ENCODE measurements at places on chromosomes 4 and X.

DNA sequence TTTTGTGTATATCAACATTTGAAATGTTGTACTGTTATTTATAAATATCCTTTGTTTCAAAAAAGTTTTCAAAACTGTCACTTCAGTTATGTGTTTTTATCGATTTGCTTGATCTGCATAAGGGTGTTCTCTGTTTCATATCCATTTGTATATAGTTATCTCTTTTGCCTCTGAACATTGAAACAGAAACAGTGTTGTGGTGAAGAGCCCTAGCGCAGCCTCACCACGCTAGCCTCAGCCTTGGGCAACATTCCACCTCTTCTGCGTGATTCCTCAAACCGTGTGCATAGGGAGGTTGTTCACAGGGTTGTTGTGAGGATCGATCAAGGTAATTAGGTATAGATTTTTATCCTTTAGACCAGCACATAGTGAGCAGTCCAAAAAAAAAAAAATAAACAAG lies 287.0 kb upstream of the GALNT7 start:
- no peak for DNase-seq

- no peak for DNase-seq
Observed at GRCh38 chr4:110869862-110870572, 247.1 kb upstream of the PITX2 start.

DNA sequence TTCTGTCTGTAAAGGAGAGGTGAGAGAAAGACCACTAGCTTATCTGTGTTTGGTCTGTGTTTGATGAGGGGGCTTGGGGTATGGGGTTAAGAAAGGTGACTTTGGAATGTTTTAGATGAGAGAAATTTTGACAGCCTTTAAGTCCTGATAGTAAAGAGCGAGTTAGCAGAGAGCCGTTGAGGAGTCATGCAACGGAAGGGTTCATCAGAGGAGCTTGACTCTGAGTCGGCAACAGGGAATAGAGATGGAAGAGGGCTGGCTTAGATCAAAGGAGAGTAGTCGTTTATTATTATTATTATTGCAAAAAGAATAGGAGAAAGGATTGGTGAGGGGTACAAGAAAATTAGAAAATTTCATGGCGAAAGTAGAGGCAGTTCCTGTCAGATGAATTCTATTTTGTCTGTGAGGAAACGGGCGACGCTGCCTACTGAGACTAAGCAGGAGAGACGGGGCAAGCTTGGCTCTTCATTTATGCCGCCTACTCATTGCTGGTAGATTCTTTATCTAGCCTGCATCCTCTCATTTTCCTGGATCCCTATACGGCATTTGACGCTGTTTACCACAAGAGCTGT lies 473 bp upstream of the VAMP7 start:
- no peak for DNase-seq

GRCh38 chr4:77203380-77204197 lies 46.6 kb downstream of the CCNG2 start:
- peak; percentile 74 for DNase-seq

GRCh38 chr4:72418458-72418857 lies 150.6 kb downstream of the ADAMTS3 start:
- peak; percentile 71 for DNase-seq

GRCh38 chr4:54384563-54384962 lies 155.5 kb downstream of the PDGFRA start:
- DNase-seq, result no peak

GRCh38 chrX:63101879-63102620 lies 249.1 kb downstream of the SPIN4 start:
- no peak for DNase-seq

DNA sequence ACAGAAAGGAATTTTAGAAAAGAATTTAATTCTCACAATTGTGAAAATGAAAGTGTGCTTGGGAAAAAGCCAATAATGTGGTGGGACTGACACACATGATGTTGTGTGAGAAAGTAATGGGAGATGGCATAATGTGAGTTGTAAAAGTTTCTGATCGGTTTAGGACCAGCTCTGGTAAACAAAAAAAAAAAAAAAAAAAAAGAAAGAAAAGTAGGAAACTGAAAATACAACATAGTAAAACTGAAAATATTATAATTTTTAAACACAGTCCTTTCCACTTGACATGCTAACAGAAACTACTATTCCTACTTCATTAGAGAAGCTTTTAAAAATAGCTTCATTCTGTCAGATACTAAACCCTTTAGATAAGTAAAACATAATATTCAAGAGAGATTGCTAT lies 28.2 kb downstream of the RAP1GDS1 start:
- no peak for DNase-seq

DNA sequence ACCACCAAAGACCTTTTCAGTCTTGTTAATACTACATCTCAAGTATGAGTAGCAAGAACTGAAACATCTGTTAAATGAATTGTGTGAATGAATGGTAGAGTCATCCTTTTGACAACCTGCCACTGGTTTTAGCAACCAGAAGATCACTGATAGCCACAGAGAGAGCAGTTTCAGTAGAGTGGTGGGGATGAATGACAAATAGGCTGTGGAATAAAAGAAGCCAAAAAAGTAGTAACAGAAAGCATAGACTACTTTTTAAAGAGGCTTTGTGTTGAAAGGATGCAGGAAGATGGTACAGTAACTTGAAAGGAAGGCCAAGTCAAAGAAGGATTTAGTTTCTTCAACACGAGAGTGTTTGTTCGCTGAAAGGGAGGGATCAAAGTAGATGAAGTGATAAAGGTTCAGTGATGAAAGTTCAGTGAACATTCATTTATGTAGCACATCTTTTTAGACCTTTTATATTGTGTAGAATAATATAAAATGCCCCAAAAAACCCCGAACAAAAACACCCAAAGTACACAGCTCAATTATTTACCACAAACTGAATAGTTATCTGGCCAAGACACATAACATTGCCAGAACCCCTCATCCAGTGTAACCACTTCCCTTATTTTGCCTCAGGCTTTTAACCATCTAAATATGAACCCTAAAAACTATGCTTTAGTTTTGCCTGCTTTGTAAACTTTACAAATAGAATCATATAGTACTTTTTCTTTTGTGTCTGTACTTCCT lies 40.1 kb upstream of the EIF1AX start:
- no peak for DNase-seq

GRCh38 chr4:104589264-104589868 lies 94.7 kb upstream of the CXXC4 start:
- DNase-seq, result no peak

- no peak for DNase-seq
Observed at GRCh38 chr4:90498175-90498574, 371.0 kb downstream of the CCSER1 start.

GRCh38 chrX:96481831-96482230 lies 202.8 kb upstream of the DIAPH2 start:
- DNase-seq, result no peak

GRCh38 chr4:32148111-32148666 lies 1428.0 kb downstream of the PCDH7 start:
- no peak for DNase-seq

GRCh38 chr4:8180310-8181093 lies 18.6 kb upstream of the SH3TC1 start:
- no peak for DNase-seq

DNA sequence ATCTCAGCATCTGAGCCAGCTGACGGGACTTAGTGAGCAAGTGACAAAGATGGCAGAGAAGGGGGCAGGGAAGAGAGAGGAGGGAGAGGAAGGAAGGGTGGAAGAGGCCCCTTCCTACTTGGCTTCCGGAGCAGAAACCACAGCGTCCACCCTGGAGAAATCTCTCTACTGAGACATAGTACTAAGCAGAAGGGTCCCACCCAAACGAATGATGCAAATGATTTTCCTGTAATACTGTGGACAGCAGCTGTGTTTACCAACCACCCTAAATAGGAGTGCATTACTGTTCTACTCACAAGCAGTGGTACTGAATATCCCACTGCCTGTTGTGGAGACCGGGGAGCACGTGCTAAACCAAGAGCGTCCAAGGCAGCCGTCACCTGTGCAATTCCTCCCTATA lies 29.4 kb downstream of the DTHD1 start:
- no peak for DNase-seq

GRCh38 chr4:122716825-122717448 lies 15.6 kb upstream of the BBS12 start:
- DNase-seq, result no peak

- DNase-seq, result no peak
Observed at GRCh38 chr4:83361416-83362103, 26.9 kb upstream of the HPSE start.

GRCh38 chr4:123386609-123387008 lies 10.0 kb upstream of the SPRY1 start:
- no peak for DNase-seq

GRCh38 chrX:9110808-9111207 lies 76.9 kb upstream of the FAM9B start:
- DNase-seq, result no peak

- no peak for DNase-seq
Observed at GRCh38 chr4:24287096-24287495, 297.3 kb downstream of the DHX15 start.

DNA sequence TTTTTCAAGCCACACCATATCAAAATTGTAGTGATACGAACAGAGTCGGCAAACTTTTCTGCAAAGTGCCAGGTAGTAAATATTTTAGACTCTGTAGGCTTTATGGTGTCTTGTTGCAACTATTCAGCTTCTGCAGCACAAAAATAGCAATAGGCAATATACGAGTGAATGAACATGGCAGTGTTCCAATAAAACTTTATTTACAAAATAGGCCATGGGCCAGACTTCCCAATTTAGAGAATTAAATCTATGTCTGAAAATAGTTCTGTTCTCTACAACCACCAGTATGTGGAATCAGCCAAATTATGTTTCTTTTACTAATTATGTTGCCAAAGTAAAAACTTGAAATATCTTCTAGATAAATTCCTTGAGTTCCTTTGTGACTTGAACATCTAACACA lies 56.5 kb downstream of the NCAPG start:
- DNase-seq, result no peak

DNA sequence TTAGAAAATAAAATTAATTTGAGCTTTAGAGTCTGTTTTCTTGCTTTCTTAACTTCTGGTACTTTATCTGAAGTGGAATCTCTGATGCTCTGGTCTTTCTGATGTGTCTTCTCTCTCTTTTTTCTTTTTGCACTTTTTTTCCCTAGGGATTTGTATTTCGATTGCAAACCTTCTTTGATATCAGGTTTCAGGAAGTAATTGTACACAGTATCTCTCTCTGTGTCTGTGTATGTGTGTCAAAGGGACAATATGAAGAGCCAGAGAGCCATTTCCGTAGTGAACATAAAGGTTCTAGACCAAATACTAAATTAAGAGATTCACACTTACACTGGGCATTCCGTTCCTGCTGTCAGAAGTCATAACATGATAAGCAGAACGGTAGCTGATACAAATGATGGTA lies 325.0 kb downstream of the PCDH7 start:
- DNase-seq, result no peak

Measured in left hindlimb (tissue), 1 donor.